Fibroblast of skin of right biceps (primary cell): ENCODE measurements at places on chromosomes 6 and 20.
A peak's percentile ranks its signal among the peaks of the same experiment; 100 is the strongest.

- DNase-seq, result peak; percentile 61
Measured at GRCh38 chr6:34391786-34392496, 528 bp downstream of the NUDT3 start.

DNA sequence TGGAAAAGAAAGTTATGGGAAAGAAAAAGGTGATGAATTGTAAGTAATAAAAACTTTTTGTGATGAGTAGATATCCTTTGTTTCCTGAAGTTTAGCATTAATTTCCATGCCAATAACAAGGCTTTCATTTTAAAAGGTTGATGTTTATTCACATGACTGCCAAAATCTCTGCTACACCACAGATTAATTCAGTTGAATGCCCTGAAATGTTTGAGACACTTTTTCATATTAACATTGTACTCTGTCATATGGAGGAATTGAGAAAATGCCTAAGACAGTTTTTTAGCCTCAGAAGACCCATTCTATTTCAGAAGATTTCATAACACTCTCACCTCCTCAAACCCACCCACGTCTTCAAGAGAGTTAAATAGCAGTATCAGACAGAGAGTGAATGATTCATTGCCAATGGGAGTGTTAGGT lies 115.5 kb downstream of the ADGRG6 start:
- DNase-seq, result no peak

DNA sequence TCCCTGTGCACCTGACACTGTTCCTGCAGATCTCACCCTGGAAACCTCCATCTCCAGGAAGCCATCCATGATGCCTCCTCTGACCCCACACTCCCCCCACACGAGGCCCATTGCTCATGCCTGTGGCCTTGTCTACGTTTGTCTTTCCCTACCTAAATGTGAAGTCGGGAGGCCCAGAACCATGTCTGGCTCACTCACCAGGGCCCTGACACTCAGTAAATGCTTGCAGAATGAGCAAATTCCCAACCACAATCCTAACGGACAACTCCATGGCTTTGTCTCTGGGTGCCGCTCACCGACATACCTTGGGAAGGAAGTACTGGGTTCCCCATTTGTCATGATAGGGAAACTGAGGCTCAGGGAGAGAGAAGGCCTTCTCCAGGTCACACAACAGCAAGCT lies 7.3 kb downstream of the PEDS1 start:
- DNase-seq, result peak; percentile 59

- no peak for DNase-seq
Measured at GRCh38 chr6:5606546-5606945, 345.2 kb downstream of the FARS2 start.

GRCh38 chr6:168159506-168159905 lies 80.5 kb upstream of the FRMD1 start:
- no peak for DNase-seq

- no peak for DNase-seq
Measured at GRCh38 chr20:4663044-4663443, 58.7 kb upstream of the PRND start.

DNA sequence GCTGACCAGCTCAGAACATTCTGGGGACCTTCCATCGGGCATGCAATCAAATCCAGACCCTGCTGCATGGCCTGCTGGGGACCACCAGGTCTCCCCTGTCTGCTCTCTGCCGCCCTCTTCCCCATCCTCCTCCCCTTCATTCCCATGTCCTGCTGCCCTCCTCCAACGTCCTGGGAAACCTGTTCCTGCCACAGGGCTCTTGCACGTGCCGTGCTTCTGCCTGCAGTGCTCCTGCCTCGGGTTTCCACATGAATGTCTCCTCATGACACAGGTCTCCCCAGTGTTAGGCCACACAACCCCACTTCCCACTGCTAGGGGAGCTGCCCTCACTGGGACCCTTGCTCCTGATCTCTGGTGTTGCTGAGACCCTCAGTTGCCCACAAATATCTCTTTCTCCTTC lies 37.2 kb downstream of the SULF2 start:
- no peak for DNase-seq

DNA sequence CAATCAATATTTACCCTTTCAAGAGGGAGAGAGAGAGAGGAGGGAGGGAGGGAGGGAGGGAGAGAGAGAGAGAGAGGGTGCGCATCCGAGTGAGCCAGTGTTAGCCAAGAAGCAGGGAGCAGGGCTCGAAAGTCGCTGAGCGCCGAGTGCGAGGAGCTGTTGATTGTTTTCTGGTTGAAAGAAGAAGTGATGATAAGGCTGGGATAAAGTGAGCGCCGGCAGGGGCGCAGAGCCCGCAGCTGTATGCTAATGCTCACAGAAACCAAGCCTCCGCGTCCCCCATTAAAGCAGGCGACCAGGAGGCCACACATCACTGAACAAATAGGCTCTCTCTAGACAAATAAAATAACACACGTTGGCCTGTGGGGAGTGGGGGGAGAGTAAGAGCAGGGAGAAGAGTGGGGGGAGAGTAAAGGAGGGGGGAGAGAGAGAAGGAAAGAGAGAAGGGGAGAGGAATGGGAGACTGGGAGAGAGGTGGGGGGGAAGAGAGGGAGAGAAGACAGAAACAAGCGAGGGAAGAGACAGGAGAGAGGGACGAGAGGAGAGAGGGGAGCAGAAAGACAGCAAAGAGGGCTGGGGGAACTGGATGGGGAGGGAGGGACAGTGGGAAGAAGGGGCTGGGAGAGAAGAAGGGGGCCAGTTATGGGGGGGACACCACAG lies 5.0 kb upstream of the INSM1 start:
- DNase-seq, result no peak

- no peak for DNase-seq
Measured at GRCh38 chr6:169785566-169785965, 34.1 kb downstream of the ERMARD start.

DNA sequence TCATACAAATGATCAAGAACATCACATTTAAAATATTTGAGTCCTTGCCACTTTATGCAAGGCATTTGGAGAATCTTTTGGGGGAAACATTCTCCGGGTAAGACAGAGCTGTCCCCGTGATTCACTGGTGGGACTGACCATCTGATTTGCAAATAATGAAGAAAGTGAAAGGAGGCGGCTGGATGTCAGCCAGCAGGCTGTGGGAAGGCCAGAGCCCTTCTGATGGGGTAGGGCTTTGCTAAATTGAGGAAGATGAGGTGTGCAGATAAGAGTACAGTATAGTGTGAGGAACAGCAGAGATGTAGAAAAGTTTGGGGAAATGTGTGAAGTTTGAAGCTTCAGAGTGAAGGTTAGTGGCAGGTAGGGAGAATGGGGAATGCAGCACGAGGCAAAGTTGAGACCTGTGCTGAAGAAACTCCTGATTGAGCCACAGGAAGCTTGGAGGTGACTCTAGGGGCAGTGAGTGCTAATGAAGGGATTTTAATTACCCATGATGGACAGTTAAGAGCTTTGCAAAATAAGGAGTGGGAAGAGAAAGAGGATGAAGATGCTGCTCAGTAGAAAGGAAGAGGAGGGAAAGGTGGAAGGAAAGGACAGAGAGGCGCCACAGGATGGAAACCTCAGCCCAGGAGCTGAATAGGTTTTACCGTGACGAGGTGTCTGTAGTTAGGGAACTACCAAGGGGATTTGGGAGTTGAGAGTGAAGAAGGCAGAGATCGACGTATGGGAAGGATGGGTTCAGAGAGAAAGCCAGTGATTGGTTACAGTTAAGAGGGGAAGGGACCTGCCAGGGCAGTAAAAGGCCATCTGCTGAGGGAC lies 68.7 kb downstream of the SNX9 start:
- peak; percentile 22 for DNase-seq

DNA sequence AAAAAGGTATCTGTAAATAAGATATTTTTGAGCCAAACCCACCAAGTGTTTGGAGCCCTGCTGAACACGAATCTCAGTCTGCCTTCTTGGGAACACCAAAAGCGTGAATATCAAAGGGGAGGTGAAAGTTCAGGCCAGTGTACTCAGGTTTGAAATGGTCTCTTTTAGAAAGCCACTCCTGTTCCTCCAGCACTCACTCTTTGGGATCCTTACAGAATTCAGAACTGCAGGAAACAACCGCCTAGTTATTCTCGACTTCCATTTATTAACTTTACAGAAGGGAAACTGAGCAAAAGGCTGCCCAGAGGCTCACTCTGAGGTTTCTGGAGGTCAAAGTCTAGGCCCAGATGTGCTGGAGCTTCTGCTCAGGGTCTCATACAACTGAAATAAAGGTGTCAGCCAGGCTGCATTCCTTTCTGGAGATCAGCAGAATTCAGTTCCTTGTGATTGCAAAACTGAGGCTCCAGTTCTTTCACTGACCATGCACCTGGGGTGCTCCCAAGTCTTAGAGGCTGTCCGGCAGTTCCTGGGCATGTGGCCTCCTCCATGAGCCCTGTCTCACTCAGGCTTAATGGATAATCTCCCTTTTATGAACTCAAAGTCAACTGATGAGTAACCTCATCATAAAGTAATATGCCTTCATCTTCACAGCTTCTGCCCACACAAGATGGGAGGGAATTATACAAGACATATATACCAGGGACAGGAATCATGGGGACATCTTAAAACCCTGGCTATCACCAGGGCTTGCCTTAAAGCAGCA lies 65.5 kb upstream of the TNFAIP3 start:
- DNase-seq, result no peak

DNA sequence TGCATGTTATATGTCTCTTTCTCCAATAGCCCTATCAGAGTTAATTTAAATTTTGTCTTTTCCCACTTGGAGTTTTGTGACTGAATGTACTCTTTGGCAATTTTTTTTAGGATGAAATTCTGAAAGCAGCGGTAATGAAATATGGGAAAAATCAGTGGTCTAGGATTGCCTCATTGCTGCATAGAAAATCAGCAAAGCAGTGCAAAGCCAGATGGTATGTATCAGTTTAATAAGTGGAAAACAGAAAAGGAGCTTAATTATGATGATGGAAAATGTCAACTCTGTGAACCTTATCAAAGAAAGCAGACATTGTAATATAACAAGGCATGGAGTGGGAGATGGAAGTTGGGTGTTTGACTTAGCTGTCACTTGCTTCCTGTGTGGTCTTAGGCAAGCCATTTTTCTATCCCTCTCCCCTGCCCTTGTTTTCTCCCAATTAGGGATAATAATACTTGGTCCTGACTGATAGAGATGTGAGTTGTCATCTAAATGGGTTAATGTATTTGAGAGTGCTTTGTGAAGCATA lies 2.7 kb downstream of the CDC5L start:
- no peak for DNase-seq

- DNase-seq, result peak; percentile 15
Measured at GRCh38 chr6:33967966-33968724, 164.3 kb upstream of the MLN start.

- peak; percentile 49 for DNase-seq
Measured at GRCh38 chr20:13821876-13822275, 37.0 kb downstream of the NDUFAF5 start.

- DNase-seq, result no peak
Measured at GRCh38 chr6:69086689-69087088, 451.6 kb downstream of the ADGRB3 start.

- DNase-seq, result peak; percentile 94
Measured at GRCh38 chr20:59010995-59011873, 4.2 kb upstream of the CTSZ start.

DNA sequence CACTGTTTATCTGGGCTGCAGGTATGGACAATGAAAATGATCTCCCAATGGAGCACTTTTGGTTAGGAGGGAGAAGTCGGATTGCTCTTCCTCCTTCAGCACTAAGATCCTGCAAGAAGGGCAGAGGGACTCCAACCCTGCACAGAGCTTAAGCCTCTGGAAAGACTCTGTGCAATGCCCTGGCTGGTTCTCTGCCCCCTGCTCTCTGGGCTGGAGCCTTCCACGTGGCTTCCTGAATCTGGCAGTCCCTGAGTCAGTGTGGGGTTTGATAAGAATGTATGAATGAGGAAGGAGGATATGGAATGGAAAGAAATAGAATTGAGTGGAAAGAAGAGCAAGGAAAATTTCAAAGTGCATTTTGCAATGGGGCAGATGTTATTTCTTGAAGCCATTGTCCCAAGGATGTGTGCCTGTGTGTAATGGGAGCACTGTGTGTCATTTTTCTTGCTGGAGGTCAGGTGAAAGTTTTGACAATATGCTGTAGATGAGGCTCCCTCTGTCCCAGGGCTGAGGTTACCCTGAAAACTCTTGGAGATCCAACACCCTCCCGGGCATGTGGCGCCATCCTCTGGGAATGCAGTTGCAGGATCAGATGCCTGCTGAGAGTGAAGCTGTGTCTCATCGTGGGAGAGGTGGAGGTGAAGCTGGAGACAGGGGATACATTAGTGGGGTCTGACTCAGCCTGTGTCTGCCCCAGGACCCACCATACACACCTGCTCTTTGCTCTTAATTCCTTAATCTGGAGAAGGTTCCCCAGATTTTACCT lies 16.3 kb upstream of the CST9L start:
- no peak for DNase-seq

GRCh38 chr6:55088902-55089301 lies 85.4 kb upstream of the HCRTR2 start:
- no peak for DNase-seq

- DNase-seq, result peak; percentile 27
Measured at GRCh38 chr6:167827583-167828324, 1.0 kb downstream of the AFDN start.
